ENCODE measurements at places on chromosomes 12 and 14.

DNA sequence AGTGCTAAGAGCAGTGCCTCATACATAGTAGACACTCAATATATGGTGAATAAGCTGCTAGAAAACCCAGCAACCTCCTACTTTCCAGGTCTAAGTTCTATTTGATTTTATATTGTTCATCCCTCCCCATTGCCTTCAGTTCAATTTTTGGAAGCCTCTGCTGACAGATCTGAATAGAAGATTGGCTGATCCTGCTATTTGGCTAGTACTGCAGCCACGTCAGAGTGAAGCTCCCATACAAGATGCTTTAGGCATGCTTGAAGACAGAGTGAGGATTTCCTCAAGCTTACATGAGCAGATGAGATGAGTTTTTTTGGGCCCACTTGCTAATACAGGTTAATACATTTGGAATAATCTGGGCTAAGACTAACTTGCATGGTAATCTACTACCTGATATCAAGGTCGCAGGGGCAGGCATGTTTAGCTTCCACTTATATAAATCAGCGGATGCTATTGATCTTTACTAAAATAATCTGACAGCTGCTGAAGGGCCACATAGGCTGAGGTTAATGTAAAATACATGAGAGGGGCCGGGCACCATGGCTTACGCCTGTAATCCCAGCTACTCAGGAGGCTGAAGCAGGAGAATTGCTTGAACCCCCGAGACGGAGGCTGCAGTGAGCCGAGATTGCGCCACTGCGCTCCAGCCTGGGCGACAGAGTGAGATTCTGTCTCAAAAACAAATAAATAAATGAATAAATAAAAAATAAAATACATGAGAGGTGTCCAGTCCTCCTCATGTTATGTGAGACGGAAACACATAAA is 15.9 kb upstream of the AEBP2 start:
- peak; percentile 21 for DNase-seq

GRCh38 chr12:111174961-111175345 is 193.9 kb downstream of the PHETA1 start:
- no peak for DNase-seq

DNA sequence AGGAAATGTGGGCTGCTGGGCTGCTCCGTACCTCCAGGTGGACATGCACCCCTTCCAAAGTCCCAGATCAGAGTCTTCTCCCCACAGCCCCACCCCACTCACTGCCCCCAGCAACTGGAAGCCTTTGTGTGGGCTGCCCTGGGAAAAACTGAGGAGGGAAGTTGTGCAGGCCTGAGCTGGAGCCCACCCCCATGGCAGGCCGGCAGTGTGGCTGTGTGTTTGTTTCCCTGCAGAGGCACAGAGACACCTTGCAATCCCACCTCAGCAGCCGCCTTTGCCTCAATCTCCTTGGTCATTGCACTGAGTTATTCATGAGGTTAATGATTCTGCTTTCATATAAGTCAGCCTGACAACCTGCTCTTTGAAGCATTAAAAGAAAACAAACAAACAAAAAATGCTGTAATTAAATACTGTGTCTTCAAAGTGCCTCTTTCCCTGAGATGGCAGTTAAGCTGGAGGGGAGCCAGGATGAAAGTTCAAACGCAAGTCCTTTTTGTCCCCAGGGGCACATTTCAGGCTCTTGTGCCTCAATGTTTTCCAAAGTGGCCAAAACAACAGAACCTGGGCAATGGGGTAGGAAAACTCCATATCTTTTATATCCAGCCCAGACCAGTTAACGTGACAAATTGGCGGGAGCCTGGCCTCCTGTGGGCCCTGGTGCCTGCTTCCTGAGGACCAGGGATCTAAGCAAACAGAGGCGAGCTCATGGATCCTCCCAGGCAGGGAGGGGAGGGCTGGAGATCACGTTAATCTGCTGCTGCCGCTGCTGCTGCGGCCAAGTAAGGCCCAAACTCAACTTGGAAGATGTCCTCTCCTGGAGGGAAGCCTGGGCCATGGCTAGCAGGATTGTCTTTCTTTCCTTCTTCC is 51.9 kb upstream of the TSPAN11 start:
- peak; percentile 38 for DNase-seq

DNA sequence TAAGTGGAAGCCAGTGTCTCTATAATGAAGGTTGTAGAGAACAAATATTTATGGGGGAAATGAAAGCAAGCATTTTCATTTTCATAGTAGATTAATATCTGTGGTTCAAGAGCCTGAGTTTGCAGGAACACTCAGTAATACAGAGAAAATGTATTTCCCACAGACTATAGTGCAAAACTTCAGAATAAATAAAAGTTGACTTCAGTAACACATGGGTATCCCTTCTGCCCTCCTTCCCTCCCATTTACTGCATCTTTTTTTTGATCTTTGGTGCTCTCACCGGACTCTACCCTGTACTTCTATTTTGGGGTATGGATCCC is 75.3 kb upstream of the AMN1 start:
- DNase-seq, result no peak

GRCh38 chr14:58560208-58560607 is 77.6 kb upstream of the DACT1 start:
- no peak for DNase-seq

- DNase-seq, result peak; percentile 24
Observed at GRCh38 chr14:35205737-35206136, 83.4 kb downstream of the PRORP start.

GRCh38 chr14:104614126-104614812 is 9.7 kb upstream of the TMEM179 start:
- no peak for DNase-seq

All from WERI-Rb-1 (cell line).